Kasumi-1 (cell line): ENCODE measurements at places on chromosomes 1 and 21.

GRCh38 chr1:220300442-220301121 is 28.3 kb upstream of the RAB3GAP2 start:
- DNase-seq: no peak

DNA sequence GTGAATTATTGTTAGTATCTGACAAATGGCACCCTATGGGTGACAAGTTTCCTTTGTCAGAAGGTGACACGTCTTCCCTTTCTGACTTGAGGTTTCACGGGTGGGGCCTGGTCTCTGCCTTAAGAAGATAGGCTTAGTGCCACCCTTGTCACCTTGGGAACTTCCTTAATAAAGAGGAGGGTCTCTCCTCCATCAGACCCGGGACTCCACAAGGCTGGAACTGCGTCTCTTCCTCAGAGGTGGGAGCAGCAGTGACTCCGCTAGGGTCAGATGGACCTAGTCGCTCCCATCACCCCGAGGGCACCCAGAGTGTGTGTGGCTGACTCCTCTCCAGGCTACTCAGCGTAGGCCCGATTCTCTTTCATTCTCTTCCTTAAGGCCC is 774 bp upstream of the WDTC1 start:
- DNase-seq: no peak

- DNase-seq: no peak
These were observed 25.0 kb downstream of the SDC3 start for GRCh38 chr1:30883389-30884172.

DNA sequence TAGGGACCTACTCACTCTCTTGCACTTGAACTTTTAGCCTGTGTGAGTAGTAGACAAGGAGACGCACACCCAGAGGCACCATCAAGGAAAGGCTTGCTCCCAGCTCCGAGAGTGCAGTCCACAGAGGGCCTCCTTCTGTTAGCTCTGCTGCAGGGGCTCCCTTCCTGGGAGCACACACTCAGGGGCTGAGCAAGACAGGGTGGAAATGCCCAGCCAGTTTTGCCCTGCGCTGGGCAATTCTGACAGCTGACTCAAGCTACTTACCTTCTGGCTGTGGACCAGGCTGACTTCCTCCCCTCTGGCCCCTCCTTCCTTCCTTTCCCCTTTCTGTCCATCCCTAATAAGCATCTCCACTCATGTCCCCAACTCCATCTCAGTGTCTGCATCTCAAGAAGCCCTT is 449.1 kb downstream of the PTPRU start:
- no peak for DNase-seq

DNA sequence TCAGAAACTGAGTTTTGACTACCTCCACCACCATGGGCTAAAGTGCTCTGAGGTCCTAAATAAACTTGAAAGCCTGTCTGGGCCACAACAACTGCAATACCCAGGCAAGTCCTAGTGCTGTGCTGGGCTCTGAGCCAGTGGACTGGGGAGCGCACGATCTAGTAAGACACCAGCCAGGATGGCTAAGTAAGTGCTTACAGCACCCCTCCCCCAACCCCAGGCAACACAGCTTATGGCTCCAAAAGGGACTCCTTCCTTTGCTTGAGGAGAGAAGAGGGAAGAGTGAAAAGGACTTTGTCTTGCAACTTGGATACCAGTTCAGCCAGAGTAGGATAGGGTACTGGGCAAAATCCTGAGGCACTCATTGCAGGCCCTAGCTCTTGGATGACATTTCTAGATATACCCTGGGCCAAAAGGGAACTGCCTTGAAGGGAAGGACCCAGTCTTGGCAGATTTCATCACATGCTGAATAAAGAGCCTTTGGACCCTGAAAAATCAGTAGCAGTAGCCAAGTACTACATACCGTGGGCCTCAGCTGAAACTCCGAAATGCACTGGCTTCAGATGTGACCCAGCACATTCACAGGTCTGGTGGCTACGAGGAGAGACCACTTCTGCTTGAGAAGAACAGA is 1.6 kb downstream of the C1orf105 start:
- DNase-seq: no peak

- DNase-seq: no peak
These were observed 5.8 kb upstream of the EPS8L3 start for GRCh38 chr1:109769330-109770078.

GRCh38 chr1:68145418-68146126 is 86.8 kb downstream of the WLS start:
- no peak for DNase-seq

- DNase-seq: no peak
These were observed 19.3 kb upstream of the SLC35A3 start for GRCh38 chr1:99950486-99950885.

- peak; percentile 34 for DNase-seq
These were observed 380.6 kb downstream of the SIPA1L2 start for GRCh38 chr1:232249339-232249738.

DNA sequence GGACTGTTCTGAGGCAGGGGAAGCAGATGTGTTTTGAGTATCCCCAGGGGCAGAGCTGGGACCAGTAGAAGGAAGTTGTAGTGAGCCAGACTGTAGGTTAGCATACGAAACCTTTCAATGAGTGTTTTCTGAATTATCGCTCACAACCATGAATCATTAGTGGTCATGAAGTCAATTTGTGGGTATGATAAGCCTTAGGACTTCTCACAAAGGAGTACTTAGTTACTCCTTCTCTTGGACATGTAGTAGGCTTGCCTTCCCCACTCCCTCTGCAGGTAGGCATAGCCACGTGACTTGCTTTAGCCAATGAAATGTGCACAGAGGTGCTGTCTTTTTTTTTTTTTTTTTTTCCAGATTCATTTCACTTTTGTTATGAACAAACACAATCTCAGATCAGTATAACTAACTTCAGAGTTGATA is 23.9 kb upstream of the FAAH start:
- DNase-seq: peak; percentile 42

GRCh38 chr1:228184152-228184551 is 18.5 kb downstream of the IBA57 start:
- DNase-seq: no peak

- no peak for DNase-seq
These were observed 42.5 kb downstream of the TP53BP2 start for GRCh38 chr1:223803211-223803610.
